AG08395 (cell line): ENCODE measurements at places on chromosomes 1 and 21.
A peak's percentile ranks its signal among the peaks of the same experiment; 100 is the strongest.

DNA sequence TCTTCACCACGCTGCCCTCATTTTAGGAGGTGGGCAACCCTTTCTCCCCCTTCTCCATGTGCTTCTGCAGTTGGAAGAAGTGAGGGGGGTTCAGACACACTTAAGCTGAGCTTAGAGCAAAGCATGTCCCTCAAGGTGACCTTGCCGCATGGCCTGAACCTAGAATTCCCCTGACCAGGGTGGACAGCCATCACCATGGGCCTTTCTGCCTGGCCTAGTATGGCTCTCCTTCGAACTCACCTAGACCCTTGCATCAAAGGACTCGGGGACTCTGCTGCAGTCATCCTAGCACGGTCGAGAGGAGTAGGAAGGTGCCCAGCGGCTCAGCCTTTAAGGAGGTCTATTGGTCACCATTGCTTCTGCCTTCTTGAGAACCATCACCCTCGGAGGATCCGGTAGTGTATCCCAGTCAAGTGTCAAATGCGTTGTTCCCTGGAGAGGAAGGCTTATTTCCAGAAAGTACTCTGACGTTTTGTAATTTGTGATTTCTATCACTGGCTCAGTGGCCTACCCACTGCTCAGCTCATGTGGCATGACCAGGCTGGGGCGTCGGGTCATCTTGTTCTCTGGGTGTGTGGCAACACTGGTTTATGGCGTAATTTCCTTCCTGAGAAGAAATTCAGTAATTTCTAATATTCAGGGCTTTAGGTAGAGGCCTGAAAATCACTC lies at the start of gene KCNE1:
KCNE1 (minus strand) TSS at position 424 of the 669 bp plus-strand sequence. CDS start 62,576 bp downstream, outside the sequence.
- peak; percentile 11 for DNase-seq

DNA sequence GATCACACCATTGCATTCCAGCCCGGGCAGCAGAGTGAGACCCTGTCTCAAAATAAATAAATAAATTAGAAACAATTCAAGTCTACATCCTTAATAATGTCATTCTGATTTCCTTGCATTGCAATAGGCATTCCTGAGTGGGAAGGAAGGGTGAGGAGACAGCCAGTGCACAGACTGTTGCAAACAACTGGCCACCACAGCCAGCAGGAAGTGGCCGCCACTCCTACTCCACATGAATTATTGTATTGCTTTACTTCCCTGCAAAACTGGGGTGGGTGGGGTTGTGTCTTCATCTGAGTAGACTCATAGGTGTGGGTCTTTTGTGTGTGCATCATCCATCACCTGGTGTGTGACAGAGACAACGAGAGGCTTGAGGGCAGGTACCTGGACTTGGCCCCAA lies 60.1 kb downstream of the OPTC start:
- DNase-seq = no peak

- no peak for DNase-seq
Measured at GRCh38 chr1:235213752-235214151, 52.7 kb upstream of the RBM34 start.

DNA sequence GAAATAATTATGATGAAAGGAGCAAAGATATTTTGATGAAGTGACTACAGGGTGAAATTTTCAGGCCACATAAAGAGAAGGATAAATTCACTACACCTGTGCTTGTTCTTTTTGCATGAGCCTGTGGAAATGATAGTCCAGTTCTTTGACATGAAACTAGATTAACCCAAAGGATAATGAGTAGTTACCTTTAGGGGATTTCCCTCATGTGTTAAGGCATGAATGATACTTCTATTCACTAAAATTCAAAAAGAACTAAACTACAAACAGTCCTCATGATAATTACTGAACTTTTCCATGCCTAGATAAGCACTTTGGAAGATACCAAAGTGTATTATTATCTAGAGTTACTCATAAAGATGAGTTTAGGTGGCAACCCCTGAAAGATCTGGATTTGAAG lies 244.3 kb downstream of the PTPRC start:
- DNase-seq = no peak
